ENCODE measurements at places on chromosomes 12 and 14.

- DNase-seq: no peak
Observed at GRCh38 chr14:105146181-105146975, 22.2 kb downstream of the JAG2 start.

DNA sequence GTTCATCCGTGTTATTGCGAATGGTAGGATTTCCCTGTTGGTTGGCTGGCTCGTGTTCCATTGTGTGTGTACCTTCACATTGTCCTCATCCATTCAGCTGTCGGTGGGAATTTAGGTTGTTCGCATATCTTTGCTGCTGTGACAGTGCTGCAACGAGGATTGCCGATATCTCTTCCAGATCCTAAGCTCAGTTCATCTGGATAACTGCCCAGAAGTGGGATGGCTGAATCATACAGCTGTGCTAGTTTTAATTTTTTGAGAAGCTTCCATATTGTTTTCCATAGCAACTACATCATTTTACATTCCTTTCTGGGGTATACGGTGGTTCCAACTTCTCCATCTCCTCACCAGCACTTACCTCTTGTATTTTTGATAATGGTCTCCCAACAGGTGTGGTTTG lies 292.8 kb upstream of the SFSWAP start:
- no peak for DNase-seq

DNA sequence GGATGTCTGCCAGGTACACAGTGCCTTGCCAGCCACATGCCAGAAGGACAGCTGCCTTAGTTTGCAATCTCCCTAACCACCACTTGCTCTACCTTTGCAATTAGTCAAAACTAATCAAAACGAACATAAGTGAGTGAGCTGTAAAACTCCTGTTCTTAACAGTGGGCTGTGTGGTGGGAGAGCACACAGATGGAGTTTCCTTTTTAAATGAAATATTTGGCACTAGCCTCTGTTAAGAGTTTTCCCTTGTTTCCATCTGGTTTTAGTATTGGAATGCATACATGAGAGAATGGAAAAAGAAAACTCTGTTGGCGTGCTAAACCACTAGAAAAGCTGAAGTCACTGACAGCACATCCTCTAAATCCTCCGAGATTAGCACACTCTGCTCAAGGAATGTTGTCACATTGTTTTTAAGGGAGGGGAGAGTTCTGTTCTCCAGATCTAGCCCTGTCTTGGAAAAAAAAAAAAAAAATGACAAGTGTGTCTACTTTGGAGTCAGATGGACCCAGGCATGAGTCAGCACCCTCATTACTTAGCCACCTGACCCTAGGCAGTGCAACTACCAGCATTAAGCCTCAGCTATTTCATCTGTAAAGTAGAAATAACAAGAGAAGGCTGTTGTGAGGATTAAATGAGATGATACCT lies 83.9 kb downstream of the STXBP6 start:
- no peak for DNase-seq

DNA sequence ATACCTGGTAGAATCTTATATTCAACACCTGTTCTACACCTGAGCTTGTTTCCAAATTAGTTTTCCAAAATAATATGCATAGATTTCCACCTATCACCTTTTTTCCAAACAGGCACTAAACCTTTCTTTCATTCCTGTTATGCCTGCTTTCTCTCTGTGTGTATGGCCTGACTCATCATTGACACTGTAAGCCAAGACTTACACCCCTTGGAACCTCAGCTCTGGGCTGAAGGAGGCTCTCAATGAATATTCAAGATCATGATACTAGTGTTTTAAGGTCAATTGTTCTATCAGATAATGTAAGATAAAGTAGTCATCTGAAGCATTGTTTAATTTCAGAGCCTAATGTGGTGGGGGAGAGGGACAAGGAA lies 1193.3 kb downstream of the FLRT2 start:
- DNase-seq: no peak

- no peak for DNase-seq
Observed at GRCh38 chr12:104600790-104601739, 144.3 kb downstream of the CHST11 start.

DNA sequence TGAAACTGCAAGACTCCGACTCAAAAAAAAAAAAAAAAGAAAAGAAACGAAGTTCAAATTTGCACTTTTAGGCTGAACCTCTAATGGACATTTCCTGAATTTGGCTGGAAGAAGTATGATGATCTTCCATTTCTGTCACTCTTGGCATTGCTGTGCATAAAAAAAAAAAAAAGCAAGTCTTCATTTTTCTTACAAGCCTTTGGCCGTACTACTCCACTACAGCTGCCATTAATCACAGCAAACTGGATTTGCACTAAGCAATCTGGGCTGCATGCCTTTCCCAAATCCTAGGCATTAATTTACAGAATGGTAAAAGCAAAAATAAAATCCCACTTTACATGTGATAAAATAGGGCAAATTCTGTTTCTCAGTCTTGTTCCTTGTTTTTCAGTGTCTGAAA lies 7.1 kb downstream of the CSRP2 start:
- no peak for DNase-seq

- no peak for DNase-seq
Observed at GRCh38 chr14:89308232-89308959, 108.6 kb downstream of the FOXN3 start.

DNA sequence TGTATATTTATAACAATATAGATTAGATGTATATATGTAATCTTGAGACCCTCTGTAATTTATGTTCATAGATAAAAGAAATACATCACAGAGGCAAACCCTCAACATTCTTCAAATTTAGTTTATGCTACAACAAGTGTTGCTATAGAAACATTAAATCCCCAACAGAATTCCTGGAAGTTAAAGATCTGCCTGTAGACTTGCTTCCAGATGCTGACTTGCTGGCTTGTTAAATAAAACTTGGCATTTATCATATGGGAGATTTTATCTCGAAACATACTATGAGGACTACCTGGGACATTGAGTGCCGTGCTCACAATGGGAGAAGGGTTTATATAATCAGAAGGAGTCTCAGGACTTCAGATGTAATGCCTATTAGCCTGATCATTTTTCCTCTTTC lies 136.3 kb upstream of the PLXNC1 start:
- DNase-seq: no peak

DNA sequence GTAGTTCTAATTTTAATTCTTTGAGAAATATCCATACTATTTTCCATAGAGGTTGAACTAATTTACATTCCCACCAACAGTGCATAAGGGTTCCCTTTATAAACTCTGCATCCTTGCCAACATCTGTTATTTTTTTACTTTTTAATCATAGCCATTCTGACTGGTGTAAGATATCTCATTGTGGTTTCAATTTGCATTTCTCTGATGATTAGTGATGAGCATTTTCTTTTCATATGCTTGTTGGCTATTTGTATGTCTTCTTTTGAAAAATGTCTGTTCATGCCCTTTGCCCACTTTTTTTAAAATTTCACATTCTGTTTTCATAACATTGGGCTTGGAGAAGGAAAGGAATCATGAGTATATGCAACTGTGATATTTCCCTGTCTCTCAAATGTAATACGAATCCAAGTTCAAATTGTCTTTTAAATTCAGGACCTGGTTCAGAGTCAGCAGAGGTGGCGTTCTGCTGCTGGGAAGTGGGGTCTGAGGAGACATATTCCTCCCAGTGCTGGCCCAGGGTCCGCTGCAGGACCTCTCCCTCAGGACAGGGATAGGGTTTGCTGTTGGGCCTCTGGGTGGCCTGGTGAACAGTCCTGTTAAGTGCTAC lies 81.2 kb upstream of the ETV6 start:
- DNase-seq: no peak

DNA sequence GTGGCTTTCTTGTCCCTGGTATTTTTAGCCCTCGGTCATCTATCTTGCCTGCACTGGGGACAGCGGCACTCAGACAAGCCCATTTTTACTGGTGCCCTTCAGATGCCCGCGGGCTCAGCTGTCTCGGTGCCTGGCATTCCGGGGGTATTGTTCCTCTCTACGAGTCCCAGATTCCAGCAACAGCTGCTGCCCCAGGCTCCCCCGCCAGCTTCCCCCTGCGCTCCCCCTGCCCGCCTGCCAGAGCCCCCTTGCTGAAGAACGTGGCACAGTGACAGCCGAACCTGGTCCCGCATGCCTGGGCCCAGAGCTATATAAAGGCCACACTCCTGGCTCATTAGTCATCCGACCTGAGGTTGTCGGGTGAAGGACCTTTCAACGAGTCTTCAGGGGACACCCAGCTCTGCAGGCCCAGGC lies 10.9 kb upstream of the MYL2 start:
- no peak for DNase-seq

- DNase-seq: no peak
Observed at GRCh38 chr12:76489737-76490136, 69.8 kb downstream of the OSBPL8 start.

- DNase-seq: no peak
Observed at GRCh38 chr12:45362291-45362690, 146.4 kb downstream of the ANO6 start.

DNA sequence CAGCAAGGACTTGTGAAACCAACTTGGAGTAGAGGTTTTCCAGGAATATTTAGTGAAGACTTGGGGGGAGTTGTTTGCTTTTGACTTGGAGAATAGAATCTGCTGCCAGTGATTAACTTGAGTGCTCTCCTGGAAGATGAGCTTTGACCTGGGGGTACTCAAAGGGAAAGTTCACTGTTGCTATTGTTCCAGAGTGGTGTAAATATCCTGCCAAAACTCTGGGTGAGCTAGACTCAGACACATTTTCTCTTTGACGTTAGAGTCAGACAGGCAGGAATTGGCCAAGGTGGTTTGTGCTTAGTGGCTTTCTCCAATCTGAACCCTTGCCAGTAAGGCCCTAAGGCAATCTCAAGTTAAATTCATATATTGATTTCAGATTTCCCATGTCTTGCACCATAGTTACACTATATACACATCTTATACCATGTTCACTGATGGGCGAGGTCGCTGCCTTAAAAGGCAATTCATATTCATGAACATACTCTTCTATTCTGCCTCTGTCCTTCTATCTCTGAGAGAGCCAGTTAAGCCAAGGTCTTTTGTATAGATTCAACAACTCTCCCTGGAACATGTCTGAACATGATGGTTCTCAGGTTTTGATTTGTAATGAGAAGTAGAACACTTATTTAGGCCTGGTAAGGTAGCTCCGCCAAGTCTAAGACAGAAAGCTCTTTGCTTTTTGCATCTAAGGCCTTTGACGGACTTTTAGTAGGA lies 204.6 kb upstream of the SLC38A2 start:
- no peak for DNase-seq

DNA sequence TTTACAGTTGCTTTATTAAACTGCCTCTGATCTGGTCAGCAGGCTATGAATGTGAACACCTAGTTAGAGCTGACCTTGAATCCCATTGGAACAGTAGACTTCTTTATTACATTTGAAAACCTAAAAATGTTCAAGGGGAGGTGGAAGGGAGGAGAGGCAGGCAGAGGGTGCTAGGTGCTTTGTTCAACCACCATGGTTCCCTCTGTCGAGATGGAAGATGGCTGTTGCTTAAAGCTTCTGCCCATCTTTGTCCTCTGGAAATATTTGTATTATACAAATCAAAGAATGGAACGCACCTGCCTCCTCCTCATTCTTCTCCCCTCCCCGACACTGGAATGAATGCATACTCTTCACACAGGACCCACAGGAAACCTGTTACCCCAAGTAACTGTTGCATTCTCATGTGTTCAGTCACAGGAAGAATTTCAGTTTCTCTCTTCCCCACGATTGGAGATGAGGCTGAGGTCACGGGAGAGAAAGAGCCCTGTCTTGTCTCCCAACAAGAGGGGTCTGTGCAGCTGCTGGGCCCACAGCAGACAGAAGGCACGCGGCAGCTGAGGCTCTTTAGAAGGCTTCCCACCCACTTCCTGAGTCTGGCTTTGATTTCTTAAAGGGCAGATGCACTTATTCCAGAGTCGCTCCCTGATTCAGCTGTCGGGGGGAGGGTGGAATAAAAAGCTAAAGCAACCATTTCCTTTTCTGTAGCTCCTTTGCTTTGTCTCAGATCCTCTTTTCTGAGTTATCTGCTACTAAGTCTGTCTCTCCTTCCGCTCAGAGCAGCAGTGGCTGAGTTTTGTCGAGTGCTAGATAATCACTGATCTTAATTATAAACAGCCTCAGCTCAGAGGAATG lies 217.9 kb upstream of the BTG1 start:
- DNase-seq: peak; percentile 52

DNA sequence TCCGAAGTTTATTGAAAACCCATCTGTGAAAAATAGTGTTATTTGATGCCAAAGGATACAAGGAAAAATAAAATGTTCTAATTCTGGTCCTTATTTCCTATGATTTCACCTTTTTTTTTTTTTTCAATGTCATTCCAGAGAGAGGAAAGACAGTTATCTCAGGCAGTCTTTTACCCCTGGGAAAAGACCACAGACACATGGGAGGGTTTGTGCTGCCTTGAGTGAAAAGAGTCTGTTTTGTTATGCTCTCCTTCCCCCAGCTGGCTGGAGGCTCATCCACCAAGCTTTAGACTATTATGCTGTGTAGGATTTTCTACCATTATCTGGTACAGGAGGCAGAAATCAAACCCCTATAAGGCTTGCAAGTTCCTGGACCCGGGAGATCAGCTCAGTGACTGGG lies 151.8 kb downstream of the CRADD start:
- no peak for DNase-seq

DNA sequence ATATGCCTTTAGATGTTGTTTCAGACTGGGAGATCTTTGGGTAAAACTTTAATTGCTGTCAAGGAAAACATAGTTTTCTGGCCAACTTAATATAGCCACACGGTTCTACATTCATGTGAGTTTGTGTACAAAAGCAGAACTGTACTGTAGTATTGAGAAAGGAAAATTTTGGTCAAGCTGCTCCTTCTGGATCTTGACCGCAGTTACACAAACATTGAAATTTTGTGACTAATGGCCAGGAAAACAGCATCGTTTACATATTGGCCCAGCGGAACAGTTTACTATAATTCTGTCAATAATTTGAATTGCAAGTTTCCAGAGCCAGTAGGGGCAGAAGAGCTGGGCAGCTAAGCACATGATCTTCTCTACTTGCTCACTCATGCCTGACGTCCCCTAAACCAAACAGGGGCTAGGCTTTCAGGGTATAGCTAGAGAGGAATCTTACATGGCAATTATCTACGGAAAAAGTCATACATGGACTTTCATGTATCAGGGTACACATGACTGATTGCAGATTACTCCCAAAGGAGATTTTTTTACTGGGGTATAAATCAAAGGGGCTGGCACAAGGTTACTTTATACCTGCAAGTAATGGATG lies 11.4 kb upstream of the ART4 start:
- no peak for DNase-seq

DNA sequence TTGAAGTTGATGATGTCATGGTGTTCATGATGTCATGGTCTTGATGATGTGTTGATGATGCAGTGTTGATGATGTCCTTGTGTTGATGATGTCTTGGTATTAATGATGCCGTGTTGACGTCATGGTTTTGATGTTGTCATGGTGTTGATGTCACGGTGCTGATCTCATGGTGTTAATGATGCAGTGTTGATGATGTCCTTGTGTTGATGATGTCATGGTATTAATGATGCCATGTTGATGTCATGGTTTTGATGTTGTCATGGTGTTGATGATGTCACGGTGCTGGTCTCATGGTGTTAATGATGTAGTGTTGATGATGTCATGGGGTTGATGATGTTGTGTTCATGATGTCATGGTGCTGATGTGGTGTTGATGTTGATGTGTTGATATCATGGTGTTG lies 48.0 kb upstream of the RIMBP2 start:
- DNase-seq: no peak

Data from CD4-positive, alpha-beta T cell treated with Interleukin-15 for 4 hours (primary cell).